ENCODE measurements at places on chromosomes 4 and X.

DNA sequence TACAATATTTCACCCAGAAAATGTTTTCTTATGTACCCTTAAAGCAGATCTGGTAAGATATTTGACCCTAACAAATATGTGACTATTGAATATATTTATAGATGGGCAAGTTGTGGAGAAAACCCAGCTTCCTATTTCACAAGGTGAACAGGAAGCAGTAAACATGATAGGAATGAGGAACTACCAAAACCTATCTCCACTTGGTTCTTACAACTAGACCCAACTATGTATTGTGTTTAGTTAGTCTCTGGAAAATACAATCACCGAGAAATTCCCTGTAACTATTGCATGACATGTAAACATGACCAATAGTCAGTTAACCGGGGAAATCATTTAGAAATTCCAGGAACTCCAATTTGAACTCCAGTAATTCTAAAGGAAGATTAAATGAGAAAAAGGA, 8.4 kb upstream of the RXFP1 start:
- DNase-seq, result no peak

- no peak for DNase-seq
Measured at GRCh38 chr4:183831683-183832082, 73.4 kb upstream of the STOX2 start.

DNA sequence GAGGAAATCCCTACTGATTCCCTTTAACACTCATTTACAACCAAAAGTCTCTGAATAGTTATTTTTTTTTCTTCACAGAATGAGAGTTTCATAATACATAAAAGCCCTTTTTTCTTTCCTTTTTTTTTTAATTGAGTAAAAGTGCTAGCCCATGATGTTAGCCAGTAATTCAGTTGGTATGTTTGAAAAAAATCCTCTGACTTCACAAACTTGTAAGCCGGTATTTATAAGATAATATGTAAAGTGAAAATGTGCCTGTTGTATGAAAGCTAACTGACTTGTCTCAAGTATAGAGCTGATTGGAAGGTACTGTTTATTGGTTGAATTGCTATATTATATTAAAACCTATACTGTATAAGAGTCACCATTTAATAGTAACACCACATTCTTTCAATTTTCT, 70.2 kb upstream of the NEIL3 start:
- DNase-seq, result no peak

GRCh38 chr4:20288846-20289512, 37.3 kb downstream of the SLIT2 start:
- DNase-seq, result peak; percentile 36

DNA sequence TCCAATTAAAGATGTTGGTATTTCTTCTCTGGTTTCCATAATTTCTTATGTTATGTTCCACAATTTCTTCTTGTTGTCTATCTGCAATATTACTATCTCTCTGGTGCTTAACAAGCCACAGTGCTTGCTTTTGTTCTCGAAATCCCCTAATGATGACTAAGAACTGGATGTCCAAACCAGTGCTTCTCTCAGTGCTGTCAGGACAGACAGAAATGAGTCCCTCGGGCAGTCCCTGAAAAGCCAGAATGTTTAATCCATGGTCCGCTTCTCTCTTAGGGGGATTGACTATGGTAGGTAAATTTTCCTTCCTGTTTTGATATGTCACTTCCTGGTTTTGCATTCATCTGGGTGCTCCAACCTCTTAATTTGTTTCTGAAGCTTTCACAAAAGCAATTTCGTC, 321.6 kb upstream of the PCDH10 start:
- no peak for DNase-seq

- DNase-seq, result no peak
Measured at GRCh38 chrX:140440876-140441275, 64.0 kb downstream of the SOX3 start.

DNA sequence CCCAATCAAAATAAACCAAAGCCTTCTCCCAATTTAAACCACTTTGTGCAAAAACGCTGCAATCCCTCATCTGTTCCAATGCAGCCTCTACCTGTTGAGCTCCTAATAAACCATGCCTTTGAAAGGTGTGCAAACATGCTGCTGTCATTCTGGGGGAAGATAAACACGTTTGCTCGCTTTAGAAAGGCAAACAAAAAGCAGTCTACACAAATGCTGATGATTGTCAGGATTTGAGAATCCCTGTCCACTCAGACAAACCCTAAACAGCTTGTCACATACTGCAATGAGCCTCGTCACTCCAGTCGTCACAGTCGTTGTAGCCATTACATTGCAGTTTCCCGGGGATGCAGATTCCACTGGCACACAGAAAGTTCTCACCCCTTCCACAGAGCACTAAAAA, 145.2 kb downstream of the CORIN start:
- DNase-seq, result no peak

GRCh38 chr4:74014332-74014731, 15.9 kb upstream of the CXCL5 start:
- DNase-seq, result no peak

DNA sequence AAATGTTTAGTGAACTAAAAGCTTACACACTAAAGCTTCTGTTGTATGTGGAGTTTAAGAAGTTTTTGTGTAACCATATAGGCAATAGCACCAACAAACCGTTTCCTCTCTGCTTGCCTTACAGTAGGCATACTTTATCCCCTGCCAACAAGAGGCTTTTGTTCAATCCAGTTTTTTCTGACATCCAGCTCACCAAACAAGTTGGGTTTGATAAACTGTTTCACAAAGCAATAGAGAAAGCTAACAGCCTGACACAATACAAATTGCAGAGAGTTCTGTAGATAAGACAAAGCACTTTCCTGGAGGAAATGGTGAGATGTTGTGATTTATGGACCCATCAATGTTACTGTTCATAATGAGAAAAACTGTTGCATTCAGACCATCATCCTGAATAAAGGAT, 53.8 kb downstream of the PACRGL start:
- DNase-seq, result no peak

DNA sequence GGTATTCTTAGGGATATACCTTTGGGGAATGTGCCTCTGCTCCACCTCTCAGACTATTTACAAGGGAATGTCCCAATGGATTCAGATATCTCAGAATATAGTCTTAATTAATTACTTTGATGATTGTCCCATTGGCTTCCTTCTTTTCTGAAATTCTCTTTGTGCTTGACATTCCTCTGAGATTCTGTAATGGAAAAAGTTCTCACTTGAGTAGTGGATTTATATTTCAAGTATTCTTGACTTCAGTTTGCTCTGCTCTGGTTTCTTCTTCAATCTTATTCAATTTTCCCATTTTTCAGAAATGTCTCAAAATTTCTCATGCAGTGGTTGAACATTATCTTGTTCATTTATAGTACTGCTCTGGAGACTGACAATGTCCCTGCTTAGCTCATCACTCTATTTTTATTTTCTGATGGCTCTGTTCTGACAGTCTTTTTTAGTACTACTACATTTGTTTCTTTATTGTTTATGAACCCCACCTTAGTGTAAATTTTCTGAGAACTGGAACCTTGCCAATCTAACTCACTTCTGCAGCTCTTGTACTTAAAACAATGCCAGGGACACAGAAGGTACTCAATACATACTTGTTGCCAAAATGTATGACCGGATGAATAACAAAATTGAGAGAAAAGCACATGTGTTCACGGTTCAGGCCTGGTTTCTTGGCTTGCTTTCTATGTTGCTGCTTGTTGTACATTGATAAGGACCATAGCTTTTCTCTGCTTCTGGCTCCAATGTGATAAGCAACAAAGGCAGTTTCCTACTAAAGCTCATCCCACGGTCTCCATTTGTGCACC, 471.7 kb downstream of the GASK1B start:
- no peak for DNase-seq

DNA sequence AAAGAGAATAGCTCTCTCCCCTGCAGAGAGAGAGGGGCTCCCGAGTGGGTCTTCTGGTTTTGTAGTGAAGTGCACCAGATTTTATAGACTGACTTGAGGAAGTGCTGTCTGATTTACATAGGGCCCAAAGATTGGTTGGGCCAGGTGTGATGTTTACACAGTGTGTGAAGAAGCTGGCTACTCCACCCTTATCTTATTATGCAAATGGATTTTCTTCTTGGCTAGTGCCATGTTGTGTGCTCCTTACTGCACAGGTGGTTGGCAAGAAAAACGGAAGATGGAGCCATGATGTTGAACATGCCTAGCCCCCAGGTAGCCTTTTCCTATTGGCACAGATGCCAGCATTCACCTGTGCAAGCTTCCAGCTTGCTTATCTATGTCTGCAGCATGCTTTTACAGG, 112.4 kb upstream of the ARHGAP24 start:
- no peak for DNase-seq

DNA sequence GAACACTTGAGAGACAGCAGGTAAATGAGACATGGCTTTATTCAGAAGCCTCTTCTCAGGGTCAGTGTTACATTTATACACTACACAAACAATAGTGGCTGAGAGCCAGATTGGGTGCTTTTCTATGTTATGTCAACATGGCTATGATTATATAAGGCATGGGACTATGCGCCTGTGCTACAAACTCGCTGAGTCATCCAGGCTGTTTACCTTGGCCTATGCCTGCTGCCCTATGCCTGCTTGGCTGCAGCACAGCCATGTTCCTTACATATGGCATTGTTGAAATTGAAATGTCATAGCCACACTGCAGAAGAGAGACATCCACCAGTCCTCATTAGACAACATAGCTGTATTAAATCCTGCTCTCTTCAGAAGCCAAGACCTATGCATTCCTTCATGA, 236.3 kb upstream of the NWD2 start:
- DNase-seq, result no peak

DNA sequence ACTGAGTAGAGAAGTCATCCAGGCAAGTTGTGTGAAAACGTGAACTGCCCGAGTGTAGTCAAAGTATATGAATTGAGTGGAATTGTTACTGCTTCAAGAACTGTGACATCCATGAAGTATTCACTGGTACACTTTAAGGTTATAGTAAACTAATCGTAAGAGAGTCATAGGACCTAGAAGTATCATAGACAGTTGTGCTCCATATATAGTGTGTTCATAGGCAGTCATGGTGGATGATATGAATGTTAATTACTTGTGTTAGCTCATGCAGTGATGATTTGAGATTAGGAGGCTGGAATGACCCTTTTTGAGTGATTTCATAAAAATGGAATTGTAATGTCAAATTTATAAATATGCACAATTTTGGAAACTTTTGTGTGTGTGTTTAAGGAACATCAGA, 81.3 kb upstream of the TLR2 start:
- DNase-seq, result no peak

DNA sequence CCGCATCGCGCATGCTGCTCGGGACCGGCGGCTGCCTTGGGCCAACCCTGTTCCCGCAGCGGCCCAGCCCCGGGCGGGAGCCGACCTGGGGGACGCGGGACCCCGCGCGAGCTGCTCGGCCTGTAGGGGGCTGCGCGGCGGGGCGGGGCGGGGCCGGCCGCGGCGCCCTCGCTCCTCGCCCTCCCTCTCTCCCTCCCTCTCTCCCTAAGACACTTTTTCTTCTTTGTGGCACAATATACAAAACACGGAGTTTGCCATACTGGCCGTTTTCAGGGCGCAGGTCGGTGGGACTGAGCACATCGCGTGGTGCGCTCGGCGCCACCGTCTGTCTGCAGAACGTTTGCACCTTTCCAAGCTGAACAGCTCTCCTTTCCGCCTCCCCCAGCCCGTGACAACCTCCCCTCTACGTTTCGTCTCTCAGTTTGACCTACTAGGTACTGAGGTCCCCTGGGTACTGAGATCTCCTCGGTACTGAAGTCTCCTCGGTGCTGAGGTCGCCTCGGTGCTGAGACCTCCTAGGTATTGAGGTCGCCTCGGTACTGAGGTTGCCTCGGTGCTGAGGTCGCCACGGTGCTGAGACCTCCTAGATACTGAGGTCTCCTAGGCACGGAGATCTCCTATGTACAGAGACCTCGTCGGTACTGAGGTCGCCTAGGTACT, 261.1 kb upstream of the PLCXD1 start:
- DNase-seq, result no peak

- no peak for DNase-seq
Measured at GRCh38 chr4:78551420-78552351, at the start of gene ANXA3. TSS of gene ANXA3 (plus strand) at chr4:78551770. CDS start at chr4:78554474, 2,704 bp downstream.

DNA sequence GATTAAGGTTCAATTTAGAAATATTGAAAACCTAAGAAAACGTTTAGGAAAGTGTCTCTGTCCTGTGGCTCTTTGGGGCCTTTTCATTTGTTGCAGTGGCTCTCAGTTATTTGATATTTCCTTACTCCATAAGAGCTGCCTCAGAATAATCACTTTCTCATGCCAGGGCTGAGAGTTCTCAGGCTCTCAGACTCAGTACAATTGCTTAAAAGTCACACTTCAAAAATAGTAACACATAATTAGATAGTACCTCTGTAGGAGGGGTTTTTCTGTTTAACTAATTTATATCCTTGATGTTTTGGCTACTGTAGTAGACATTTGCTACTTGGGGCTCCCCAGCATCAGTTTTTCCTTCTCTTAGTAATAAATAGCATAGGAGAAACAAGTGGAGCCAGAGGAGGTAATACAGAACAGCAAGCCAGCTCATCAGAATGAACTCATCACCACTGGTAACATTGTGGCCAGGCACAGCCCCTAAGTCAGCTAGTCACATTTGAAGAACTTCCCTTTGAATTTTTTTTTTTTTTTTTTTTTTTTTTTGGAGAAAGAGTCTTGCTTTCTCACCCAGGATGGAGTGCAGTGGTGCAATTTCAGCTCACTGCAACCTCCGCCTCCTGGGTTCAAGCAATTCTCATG, 8.0 kb upstream of the HNRNPD start:
- DNase-seq, result no peak

- no peak for DNase-seq
Measured at GRCh38 chr4:100797791-100798190, 280.0 kb upstream of the EMCN start.

DNA sequence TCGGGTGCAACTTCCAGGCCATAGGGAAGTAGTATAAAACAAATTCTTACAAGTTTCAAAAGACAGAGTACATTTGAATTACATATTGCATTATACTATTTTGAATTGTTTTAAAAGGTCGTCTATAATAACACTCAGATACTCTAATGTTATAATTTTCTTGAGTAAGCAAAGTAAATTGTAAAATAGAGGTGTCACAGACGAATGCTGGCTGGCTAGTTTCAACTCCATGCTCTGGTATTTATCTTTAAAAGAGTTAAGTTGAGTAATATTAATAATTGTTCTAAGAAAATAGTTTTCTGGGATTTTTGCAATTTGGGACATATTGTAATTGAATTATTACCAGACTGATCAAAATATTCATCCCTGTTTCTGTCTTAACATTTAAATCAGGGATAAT, 764.9 kb downstream of the TECRL start:
- DNase-seq, result no peak

- DNase-seq, result no peak
Measured at GRCh38 chr4:150389896-150390530, 191.9 kb upstream of the MAB21L2 start.

Measured in GM04503 (cell line).